ENCODE measurements at places on chromosomes 16 and 17. TPM values are rescaled to one million over a fixed set of nuclear protein-coding genes. Genes with fewer than 3 reads are reported as not detected.

PLA2G10 gene
- total RNA-seq: not detected

DNA sequence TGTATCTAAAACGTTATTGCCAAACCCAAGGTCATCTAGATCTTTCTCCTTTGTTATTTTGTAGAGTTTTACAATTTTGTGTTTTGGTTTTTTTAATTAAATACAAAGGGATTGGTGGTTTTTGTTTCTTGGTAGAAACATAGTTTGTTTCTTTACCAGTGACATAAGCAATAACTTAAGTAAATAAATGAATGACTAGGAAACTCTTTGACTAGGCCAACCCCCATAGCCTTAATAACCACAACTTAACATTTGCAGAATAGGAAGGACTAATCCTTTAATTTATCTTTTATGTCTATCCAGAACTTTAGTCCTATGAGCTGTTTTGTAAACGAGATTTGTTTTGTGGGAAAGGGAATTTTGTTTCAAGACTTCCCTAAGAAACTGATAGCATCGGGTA lies 162.5 kb downstream of the PRKCA start:
- H3K27me3 ChIP-seq: no peaks in the 10 kb centered on the region
- no peak overlapping the region for H3K27ac ChIP-seq
- no peak for DNase-seq
- H3K36me3 ChIP-seq: no peaks in the 10 kb centered on the region
- H3K4me1 ChIP-seq: peaks cover 19% of the 10 kb centered on the region

DNA sequence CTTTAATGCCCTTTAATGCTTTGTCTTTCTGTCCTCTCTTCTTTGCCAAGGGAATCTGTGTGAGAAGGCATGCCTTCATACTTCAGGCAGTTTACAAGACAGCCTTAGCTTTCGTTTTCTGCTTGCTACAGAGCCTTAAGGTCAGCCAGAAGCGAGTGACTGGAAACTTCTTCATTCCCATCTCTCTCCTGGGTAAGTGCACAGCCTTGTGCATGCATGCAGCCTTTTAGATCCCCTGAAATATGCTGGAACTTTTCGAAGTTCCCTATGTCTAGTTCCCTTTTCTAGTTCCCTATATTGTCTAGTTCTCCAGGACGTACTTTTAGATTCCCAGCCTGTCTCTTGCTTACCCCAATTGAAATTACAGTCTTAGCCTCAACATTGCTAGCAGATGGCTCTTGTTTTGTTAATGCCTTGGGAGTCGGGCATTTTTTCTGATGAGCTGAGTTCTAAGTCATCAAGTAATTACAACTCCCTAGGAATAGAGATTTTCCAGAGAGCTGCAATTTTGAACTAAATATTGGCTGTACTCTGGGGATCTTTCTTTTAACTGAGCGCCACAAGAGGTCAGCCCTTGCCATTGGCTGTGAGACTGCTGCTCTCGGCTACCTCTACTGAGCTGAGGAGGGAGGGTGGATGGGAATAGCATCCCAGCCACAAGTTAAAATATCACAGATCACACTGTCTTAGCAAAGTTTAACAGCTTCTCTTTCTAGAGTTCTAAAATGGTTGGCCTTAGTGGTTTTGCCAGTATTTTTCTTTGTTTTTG lies 22.7 kb upstream of the PPM1D start:
- H3K4me3 ChIP-seq: no peak overlapping the region
- no peak overlapping the region for H3K27ac ChIP-seq
- peak; percentile 31 for DNase-seq

DHRS7C gene
- not detected for total RNA-seq

DNA sequence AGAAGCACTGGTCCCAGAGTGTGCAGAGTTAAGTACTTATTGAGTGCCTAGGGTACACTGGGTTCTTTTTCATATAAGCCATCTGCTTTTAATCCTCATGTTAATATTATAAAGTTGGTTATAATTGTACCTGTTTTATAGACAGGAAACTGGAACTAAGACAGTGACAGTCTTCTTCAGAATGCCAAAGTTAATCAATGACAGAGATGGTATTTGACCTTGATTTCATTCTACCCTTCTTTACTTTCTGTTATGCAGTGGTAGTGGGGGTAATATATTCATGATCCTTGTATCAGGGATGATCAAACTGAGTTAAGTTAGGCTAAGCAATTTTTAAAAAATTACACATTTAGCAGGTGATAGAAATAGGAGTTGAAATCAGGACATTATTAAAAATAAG lies 108.6 kb upstream of the GOT2 start:
- no peak overlapping the region for H3K4me3 ChIP-seq
- H3K4me1 ChIP-seq: no peaks in the 10 kb centered on the region
- H3K27ac ChIP-seq: no peak overlapping the region
- DNase-seq: no peak
- no peaks in the 10 kb centered on the region for H3K27me3 ChIP-seq

LPO gene
- total RNA-seq: 0.11 TPM

DNA sequence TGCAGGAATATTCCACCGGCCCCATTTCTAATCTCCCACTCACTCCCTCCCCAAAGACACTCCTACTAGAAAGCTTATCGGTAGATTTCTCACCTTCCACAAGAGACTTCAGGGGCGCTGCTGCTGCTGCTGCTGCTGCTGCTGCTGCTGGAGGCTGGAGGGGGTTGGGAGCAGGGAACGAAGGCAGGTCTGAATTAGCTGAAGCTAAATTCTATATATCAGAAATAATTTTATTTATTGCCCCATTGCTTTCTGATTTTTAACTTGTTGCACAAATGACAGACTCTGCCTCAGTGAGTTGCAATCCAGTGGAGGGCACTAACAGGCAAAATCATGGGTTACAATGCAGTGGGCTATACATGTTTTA lies 25.8 kb upstream of the HLF start:
- H3K4me1 ChIP-seq: peaks cover 14% of the 10 kb centered on the region
- H3K4me3 ChIP-seq: peak overlapping the region; percentile 52
- no peaks in the 10 kb centered on the region for H3K27me3 ChIP-seq
- DNase-seq: peak; percentile 41
- no peaks in the 10 kb centered on the region for H3K36me3 ChIP-seq

CFAP97D1 gene
- not detected for total RNA-seq

GRCh38 chr17:74245145-74245831 lies 28.7 kb upstream of the DNAI2 start:
- H3K4me1 ChIP-seq: peaks cover 23% of the 10 kb centered on the region
- H3K27ac ChIP-seq: no peak overlapping the region
- DNase-seq: no peak
- H3K27me3 ChIP-seq: no peaks in the 10 kb centered on the region

GRCh38 chr16:63361032-63361624 lies 1324.9 kb upstream of the CDH8 start:
- no peaks in the 10 kb centered on the region for H3K36me3 ChIP-seq
- no peak overlapping the region for H3K4me3 ChIP-seq
- no peak overlapping the region for H3K27ac ChIP-seq
- H3K4me1 ChIP-seq: no peaks in the 10 kb centered on the region
- DNase-seq: peak; percentile 20

DNA sequence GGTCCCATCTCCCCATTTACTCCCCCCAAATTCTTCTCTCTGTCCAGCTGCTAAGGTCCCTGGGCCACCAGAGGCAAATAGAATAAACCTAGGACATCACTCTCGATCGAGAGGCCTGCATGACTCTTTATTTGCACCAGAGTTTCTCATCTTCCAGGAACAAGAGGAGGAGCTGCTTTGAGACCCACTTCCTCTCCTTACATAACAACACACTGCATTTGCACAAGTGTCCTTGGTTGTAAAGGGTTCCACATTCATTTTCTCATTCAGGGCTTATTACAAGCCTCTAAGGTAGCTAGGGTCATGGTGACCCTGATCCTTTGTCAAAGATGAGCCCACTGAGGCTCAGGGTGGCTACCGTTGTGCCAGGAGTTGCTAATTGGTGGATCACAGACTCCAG lies 38.1 kb upstream of the RHOT1 start:
- no peak overlapping the region for H3K27ac ChIP-seq
- no peak for DNase-seq
- no peak overlapping the region for H3K4me3 ChIP-seq
- no peaks in the 10 kb centered on the region for H3K4me1 ChIP-seq
- H3K36me3 ChIP-seq: no peaks in the 10 kb centered on the region
- H3K27me3 ChIP-seq: no peaks in the 10 kb centered on the region

TNK1 gene
- 5.5 TPM for total RNA-seq
